ENCODE measurements at places on chromosomes 3 and 15.

DNA sequence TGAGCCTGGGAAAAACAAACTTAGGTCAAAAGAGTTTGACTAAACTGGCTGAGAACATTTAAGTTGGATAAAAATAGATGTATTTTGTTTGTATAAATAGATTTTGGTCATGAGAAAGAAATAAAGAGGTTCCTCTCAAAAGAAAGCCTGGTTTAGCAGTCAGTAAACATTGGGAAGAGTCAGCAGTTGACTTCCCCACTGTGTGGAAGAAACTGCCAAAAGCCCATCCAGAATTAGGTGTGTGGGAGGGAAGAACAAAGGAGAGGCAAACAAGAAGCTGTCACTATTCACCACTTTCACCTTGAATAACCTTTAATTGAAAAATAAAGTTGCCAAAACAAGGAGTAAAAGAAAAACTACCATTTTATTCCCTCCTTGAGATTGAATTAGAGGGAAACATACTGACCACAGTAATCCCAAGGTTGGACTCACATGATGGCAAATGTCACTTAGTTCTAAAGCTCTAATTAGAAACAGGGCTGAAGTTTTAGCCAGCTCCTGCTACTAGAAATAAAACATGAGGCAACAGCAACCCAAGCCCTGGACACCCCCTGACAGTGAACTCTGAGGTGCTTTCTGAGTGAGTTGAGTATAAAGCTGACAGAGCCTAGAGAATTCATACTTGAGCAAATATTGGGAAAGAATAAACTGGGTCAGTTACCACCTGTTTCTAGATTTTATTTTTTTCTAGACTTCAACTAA, 139.3 kb downstream of the SERPINI1 start:
- no peak for DNase-seq

DNA sequence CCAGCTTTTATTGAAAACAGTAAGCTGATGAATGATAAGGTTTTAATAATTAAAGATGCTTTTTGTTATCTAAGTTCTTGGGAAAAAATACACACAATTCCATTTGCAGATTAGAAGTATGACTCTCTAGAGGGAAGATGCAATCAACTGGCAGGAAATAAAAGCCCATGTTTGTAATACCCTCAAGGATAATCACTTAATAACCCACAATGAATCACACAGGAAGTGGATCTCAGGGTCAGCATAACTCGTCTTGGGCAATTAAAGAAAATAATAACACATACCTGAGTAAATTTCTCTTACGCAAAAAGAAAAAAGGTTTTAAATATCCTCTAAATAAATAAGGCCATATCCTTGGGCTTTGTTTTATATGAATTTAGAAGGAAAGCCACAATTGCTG, 9.4 kb upstream of the EID1 start:
- no peak for DNase-seq

GRCh38 chr3:107411779-107412178, 34.5 kb downstream of the CCDC54 start:
- DNase-seq, result no peak

DNA sequence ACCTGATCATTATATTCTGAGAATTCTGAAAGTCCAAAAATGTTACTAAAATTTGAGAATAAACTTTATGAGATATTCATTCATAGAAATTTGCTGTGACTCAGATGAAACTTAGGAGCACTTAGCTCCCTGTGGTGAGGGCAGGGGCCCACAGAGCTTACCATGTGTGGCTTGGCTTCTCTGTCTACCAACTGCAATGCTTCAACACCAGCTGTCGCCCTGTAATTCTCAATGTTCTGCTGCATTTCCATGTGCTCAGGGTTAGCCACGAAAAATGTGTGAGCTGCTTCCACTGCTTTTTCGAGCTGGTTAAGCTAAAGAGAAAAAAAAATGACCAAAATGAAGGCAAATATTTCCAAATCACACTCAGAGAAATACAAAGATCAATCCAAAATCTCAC, 125.6 kb downstream of the P3H2 start:
- DNase-seq, result no peak

DNA sequence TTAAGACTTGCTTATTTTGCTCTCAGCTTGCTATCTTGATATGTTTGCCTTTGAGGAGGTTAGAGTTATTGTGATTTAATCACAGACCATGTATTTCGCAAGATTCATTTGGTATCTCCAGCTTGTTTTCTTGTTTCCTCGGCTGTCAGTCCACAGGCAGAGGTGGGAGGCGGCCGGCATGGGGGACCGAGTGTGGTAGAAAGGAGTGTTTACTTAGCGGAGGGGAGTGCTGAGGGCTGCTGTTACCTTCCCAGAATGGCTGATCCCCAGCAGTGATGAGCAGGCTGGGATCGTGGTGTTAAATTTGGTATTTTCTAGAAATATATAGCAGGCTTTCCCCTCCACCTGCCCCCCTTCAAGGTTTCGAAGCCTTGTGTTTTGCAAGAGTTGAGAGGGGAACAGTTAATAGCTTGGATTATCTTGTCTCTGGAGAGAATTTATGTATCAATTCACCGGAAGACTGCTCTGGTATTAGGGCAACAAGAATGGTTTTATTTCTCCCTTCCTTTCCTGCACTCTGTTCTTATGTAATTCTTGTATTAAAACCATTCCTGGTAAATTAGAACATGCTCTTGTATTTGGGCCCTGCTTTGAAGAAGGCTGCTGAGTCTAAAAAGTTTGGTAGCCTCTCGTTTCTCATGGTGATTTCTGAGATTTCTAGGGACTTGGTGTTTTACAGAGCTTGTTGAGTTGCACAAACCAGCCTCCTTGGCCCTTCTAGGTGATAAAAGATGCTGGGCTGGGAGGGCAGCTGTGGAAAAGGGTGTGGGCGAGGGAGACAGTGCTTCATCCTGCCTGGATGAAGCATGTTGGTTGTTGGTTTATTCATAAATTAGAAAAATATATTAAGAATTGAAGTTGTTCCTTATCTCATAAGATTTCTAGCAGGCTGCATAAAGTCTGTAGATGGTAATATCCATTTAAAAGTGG, 151.4 kb downstream of the IGF1R start:
- no peak for DNase-seq

DNA sequence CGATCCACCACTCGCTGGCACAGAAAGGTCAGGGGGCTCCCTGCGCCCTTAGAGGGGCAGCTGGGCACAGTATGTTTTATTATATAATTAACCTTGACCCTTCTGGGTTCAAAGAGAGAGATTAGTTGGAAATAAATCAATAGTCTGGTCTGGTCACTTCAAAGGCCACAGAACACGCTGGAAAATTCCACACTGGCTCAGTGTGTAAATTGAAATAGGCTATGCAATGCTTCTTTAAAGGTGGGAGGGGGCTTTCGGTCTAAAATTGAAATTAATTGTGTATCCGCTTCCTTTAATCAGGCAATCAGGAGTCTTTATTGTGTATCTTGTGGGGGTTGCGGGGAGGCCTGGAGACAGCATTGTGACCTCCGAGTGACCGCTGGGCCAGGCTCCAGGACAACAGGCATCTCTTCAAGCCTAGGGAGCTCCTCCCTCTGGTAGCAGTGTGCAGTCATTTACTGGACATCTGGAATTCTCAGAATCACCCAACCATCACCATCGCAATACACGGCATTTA, 8.0 kb downstream of the RNU5B-1 start:
- DNase-seq, result no peak

DNA sequence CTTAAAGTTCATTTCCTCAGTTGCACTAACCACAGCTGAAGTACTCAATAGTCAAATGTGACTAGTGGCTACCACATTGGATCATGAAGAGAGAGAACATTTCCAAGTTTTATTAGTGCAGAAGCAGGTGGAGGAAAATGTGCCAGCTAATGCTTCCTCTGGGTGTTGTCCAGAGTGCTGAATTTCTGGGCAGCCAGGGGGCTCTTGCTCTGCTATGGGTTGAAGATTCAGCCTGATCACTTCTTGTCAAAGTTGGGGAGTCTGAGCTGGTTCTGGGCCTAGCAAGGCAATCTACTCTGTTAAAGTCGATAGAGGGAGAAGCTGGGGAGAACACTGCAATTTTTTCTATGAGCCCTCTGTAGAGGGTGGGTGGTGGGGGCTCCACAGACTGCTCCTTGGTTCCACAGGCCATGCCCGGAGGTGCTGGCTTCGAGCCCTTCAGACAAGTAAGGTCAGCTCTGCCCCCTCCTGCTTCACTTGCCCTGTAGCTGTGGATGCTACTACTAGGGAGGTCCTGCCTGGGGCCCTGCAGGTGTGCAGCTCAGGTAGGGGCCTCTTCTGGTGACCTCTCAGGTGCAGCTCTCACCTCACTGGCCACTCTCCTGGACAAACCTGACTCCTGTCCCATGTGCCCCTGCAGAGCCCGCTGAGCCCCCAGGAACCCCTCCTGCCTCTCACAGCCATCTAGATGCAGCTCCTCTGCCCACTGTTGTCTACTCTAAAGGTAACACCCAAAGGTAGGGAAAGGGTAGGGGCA, 8.2 kb downstream of the ALG3 start:
- DNase-seq, result no peak

GRCh38 chr3:174216946-174217718, 642.0 kb upstream of the NAALADL2 start:
- no peak for DNase-seq

DNA sequence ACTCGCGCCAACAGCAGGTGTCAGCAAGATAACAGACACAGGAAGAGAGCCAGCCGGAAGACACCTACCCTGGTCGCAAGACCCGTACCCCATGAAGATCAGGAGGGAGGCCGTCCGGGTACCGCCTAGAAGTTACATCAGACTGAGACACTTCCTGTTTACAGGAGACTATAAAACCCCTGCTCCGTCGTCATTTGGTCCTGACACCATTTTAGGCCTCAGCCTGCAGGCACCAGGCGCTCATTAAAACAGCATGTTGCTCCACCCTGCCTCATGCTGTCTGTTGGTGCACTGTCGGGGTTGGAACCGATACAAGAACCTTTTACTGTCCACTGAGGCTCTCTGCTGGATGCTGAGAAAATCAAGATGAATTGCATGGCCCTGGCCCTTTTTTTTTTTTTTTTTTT, 15.6 kb upstream of the PRTG start:
- no peak for DNase-seq

DNA sequence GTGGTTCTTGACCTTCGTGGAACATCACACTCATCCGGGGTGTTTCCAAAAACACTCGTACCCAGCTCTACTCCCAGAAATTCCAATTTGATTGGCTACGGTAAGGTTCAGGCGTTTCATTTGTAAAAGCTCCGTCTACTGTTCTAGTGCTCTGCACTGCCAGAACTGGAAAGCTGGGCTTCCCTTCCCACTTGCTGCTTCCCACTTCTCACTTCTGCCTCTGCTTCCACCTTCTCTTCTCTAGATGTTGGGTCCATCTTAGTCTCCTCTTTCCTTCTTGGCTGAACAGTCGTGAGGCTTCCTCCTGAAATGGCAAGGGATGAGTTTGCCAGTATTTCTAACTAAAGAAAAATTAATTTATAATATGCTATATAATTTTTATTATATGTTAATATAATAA, 29.8 kb upstream of the RHCG start:
- no peak for DNase-seq

GRCh38 chr3:7800006-7800780, 701.4 kb upstream of the LMCD1 start:
- DNase-seq, result no peak

GRCh38 chr3:112735926-112736325, 95.0 kb upstream of the CCDC80 start:
- no peak for DNase-seq

- no peak for DNase-seq
These were observed 258.3 kb downstream of the IL5RA start for GRCh38 chr3:2851835-2852234.

GRCh38 chr3:173870976-173871375, 473.4 kb downstream of the NLGN1 start:
- DNase-seq, result no peak

DNA sequence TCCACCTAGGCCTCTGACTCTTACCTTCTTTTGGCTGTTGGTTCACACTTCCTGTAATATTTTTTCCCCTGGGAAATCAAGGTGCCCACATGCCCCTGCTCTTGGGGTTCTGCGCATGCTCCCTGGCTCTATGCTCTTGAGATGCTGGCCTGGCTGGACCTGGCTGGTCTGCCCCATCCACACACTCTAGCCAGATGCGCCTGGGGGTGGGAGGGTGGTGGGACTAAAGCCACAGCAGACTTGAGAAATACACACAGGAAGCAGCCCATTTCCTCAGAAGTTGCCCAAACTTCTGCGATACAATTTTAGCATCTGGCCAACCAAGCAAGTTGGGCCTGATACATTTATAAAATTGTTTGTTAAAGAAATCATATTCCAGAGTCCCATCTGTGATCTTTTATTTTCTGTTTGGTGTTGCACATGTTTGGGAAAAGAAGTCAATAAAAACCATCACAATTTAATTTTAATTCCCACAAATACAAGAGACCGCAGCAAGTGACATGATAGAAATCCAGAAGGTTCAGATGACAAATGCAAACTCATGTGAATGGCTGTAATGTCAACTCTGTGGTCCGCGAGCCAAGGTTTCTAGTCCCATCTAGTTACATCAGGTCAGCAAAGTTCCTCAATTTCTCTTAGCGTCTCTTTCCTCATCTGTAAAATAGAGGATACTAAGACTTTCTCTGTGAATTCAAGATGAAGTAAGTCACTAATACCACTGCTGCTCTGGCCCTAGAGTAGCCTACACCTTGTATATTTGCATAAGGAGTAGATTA, 55.9 kb upstream of the MEF2A start:
- no peak for DNase-seq

DNA sequence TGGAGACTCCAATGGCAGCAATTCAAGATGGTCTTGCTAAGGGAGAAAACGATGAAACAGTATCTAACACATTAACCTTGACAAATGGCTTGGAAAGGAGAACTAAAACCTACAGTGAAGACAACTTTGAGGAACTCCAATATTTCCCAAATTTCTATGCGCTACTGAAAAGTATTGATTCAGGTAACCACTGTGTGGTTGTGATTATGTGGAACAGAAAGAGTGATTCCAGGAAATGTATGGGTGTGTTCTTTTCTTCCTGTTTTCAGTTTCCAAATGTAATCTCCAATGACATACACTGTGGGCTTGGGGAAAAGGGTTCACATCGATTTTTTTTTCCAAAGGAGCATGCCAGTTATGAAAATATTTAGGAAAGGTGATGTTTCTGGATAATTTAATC, 10.9 kb downstream of the SCG3 start:
- DNase-seq, result no peak

DNA sequence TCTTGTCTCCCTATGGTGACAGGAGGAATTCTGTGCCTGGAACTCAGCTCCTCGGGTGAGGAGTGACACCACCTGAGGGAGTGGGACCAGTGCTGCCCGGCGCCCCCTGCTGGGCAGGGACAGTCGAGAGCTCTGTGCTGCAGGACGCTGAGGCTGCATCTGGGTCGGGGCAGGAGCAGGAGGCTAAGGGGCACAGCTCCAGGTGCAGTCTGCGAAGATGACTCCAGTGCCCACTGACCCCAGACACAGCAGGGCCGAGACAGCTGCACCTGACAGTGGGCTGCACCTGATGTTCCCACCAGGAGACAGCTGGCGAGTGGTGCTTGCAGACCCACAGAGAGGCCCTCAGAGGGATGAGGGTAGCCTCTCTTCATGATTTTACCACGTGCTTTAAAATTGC, 152.9 kb downstream of the ATP10A start:
- no peak for DNase-seq

- DNase-seq, result no peak
These were observed 298.9 kb downstream of the LRTM1 start for GRCh38 chr3:54628888-54629441.

- DNase-seq, result no peak
These were observed 15.2 kb downstream of the MRPS22 start for GRCh38 chr3:139358841-139359562.

Data from stimulated activated CD4-positive, alpha-beta T cell treated with anti-CD3 and anti-CD28 coated beads, Interleukin-1b, Interleukin-23, amount 100 ng/mL, for 1 hour (primary cell).